Spinal cord (tissue), 10 donors: ENCODE measurements at places on chromosomes 3 and 15. TPM values are rescaled to one million over a fixed set of nuclear protein-coding genes. Genes with fewer than 3 reads are reported as not detected.

GRCh38 chr3:158794936-158795518 lies 6.8 kb upstream of the MFSD1 start:
- H3K4me3 ChIP-seq: no peak overlapping the region
- DNase-seq: peak; percentile 38
- H3K27ac ChIP-seq: no peak overlapping the region

- no peaks in the 10 kb centered on the region for H3K36me3 ChIP-seq
- H3K27me3 ChIP-seq: no peaks in the 10 kb centered on the region
- no peak for DNase-seq
- no peak overlapping the region for H3K27ac ChIP-seq
- H3K4me3 ChIP-seq: no peak overlapping the region
- no peaks in the 10 kb centered on the region for H3K4me1 ChIP-seq
These were observed 21.1 kb downstream of the GAP43 start for GRCh38 chr3:115644391-115644790.

DNA sequence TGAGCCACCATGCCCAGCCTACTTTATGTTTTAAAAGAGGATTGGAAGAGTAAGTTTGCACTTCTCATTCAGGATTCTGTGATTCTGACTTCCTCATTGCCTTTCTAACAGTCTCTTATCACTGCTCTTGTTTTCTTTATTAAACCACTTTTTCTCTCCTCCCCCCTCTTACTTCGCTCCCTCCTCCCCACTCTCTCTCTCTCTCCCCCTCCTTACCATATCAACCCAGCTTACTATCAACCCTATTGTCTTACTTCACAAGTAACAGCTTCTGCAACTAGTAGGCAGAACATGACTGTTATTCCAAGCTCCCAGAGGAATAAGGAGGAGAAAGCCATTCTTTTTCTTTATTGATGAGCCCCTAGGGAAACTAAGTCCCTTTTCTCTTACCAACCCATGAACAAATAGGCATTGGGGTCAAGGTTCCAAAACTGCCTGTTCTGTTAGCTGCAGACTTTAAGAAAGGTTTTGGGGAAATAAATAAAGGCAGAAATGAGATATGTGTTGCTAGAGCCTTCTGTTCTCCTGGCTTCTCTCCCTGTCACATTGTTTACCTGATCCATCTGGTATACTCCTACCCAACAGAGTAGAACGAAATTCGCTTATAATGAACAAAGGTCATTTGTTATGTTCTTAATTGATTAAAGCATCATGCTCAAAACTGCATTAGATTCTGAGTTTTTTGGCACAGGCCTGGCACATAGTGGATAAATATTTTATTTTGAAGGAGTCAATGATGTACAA lies 56.4 kb upstream of the RASGRP1 start:
- H3K27me3 ChIP-seq: no peaks in the 10 kb centered on the region
- no peak overlapping the region for H3K4me3 ChIP-seq
- H3K27ac ChIP-seq: no peak overlapping the region
- H3K4me1 ChIP-seq: no peaks in the 10 kb centered on the region

DNA sequence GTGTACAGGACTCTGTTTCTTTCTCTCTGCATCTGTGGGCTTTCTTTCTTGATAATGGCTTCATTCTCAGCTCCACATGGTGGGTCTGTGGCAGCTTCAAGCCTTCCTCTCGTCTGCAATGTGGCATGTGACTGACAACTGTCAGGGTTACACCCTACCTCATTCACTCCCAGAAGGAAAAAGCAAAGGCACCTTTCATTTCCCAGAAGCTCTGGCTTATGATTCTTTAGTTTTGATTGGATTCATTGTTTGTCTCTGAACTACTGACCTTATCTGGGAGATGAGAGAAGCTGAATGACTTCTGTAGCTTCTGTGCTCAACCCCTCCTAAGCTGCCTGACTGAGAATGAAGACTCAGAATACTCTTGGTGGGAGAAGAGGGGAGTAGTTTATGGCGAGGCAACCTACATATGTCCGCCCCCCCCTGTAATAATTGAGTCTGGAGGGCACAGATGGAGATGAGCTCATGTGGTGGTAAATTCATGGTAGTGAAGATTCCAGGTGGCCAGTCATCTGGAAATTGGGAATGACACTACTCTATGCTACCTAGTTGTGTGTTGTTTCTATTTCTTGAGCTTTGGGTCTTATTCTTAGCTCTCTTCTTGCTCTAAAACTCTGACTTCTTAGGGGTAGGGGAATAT lies 38.4 kb downstream of the KCNAB1 start:
- H3K27me3 ChIP-seq: no peaks in the 10 kb centered on the region
- no peak for DNase-seq
- H3K4me1 ChIP-seq: no peaks in the 10 kb centered on the region
- no peaks in the 10 kb centered on the region for H3K36me3 ChIP-seq
- no peak overlapping the region for H3K27ac ChIP-seq

DNA sequence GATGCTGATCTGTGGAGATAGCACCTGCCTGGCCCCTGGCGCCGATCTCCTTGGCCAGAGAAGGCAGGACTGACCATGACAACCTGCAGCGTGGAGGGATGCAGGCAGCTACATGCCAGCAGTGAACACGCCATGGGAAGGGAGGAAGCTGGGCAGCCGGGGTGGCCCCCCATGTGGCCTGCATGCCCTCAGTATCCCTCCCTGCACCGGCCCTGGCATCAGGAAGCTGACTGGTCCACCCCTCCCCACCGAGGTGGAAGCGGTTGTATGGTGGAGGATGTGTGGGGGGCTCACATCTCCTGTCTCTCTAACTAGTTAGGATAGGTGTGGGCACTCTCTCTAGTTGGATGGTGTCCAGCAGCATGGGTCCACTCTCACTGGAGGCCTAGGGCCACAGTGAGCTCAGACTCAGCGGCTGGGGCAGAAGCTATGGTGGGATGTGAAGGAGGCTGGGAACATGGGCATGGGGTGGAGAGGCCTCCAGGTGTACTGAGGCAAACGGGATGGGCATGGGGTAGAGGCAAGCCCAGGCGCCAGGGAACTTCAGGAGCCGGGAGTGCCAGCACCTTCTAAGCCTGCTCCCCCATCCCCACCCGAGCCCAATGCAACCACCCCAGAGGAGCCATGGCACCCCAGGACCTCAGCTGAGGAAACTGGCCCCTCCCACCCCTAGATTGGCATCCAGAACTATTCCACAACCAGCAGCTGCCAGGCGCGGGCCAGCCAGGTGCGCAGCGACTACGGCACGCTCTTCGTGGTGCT lies 1.8 kb upstream of the ABTB1 start:
- no peak overlapping the region for H3K27ac ChIP-seq
- no peak for DNase-seq
- H3K36me3 ChIP-seq: peaks cover 60% of the 10 kb centered on the region
- H3K27me3 ChIP-seq: no peaks in the 10 kb centered on the region
- H3K4me1 ChIP-seq: peaks cover 47% of the 10 kb centered on the region
- no peak overlapping the region for H3K4me3 ChIP-seq

P2RY14 gene
- 8.9 TPM for total RNA-seq

LXN gene
- 25.5 TPM for total RNA-seq

MORC1 gene
- 0.59 TPM for total RNA-seq

WWTR1 gene
- 58.8 TPM for total RNA-seq

CLDN16 gene
- 0.50 TPM for total RNA-seq

DPPA2 gene
- not detected for total RNA-seq

TNFAIP8L3 gene
- 8.2 TPM for total RNA-seq

MAP6D1 gene
- 10.7 TPM for total RNA-seq

KNG1 gene
- total RNA-seq: not detected

BUB1B gene
- total RNA-seq: 26.5 TPM
